ENCODE measurements at places on chromosomes 6 and 20.

DNA sequence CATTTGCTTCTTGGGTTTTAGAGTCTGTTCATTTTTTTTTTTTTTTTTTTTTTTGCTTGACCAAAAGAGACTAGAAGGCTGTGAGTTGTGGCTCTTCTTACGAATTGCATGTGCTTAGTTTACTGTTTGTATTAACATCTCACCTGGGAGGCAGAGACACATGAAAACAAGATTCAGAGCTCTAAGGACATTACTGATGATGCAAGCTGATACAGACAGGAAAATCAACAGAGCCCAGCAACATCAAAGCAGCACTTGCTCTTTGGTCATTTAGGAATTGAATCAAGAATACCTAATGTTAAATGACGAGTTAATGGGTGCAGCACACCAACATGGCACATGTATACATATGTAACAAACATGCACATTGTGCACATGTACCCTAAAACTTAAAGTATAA lies 55.7 kb upstream of the HS3ST5 start:
- DNase-seq = no peak

DNA sequence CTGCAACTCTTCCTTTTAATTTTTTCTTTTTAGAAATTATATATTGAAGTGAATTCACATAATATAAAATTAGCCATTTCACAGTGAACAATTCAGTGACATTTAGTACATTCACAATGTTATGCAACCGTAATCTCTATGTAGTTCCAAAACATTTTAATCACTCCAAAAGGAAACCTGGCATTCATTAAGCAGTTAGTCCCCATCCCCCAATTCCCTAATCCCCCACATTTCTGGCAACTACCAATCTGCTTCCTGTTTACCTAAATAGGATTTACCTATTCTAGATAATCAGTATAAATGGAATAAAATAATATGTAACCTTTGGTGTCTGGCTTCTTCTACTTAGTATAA lies 8.5 kb upstream of the DDX27 start:
- no peak for DNase-seq

DNA sequence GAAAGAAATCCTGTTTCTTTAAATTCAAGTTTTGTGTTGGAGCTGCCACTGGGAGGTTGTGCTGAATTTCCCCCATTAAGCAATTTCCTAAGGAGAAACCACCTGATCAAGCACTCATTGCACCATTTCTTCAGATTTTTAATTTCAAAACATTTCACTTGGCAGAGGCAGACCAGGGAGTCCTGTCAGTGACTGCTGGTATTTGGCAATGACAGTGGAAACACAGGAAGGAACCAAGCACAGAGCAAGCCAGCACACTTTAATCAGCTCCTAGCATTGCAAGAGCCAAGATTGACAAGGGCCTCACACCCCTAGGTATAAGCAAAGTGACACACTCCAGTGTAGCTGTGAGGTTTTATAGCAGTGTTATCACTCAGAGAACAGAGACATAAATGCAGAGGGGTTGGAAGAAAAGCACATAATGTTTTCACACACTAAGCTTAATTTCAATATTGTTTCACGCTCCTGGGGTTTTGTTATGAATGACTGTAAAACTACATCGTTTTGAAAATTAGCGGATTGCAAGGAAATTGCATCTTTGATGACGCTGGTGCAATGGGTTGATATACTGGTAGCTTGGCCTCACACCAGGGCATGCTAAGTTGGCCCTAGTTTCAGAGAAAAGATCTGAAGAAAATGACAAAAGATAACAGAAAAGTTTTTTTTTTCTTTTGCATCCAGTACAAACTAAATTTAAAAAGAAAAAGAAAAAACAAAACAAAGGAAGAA lies 768.4 kb downstream of the TFAP2A start:
- no peak for DNase-seq

DNA sequence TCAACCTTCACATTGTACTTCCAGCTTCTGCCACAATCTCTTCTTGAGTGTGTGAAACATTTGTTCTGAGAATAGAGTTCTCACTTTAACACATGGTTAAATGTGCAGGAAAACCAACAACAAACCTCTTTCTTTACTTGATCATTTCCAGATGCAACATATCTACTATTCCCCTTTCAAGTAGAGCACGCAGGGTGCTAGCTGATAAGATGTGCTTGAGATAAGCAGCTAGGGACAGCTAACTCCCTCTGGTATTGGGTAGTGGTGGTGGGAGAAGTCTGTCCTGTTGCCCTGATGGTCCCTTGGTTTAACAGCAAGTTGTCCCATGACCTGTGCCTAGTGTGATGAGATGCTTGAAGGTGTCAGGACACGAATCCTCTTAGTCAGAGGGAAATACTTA lies 15.4 kb upstream of the HMGCLL1 start:
- DNase-seq = no peak

GRCh38 chr20:2814076-2814475 lies 711 bp upstream of the C20orf141 start:
- no peak for DNase-seq

- DNase-seq = no peak
Measured at GRCh38 chr20:1660246-1660645, 2.7 kb upstream of the SIRPG start.

DNA sequence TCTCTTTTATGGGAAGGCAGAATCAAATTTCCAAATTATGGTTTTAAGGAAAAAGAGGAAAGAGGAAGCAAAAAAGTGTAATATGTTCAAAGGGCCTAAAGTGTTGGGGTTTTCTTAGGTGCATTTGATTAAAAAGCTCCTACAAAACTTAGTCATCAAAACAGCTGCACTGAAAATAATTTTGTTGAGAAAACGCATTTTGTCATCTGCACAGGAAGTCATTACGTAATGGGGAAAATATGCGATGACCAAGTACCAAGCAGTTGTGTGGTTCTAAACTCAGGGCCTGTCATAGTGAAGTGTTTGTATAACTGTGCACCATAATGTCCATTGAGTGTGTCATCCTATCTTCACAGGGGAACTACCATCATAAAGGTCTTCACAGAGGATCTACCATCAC lies 15.6 kb downstream of the HAO1 start:
- DNase-seq = no peak

- no peak for DNase-seq
Measured at GRCh38 chr6:355373-356208, 36.0 kb upstream of the IRF4 start.

- DNase-seq = no peak
Measured at GRCh38 chr6:166418691-166419143, 36.0 kb upstream of the MPC1 start.

DNA sequence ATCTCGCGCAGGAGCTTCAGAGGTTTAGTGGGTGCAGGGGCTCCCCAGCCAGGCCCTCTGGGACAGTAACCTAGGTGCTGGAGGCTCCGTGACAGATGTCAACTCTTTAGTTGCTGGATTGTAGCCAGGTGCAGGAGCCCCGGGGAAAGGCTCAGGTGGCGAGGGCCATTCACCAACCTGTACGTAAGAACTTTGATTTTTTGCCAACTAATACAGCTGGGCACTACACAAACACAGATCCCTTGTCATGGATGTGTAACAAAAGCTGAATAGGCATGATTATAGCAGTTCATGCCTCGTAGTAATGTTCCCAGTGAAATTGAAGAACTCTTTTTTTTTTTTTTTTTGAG lies 82.6 kb downstream of the CDC5L start:
- peak; percentile 91 for DNase-seq

GRCh38 chr20:40821429-40821828 lies 132.4 kb upstream of the MAFB start:
- DNase-seq = no peak
